ENCODE measurements at places on chromosomes 6 and 20.

- DNase-seq, result no peak
Measured at GRCh38 chr6:106972500-106972899, 2.0 kb downstream of the CD24 start.

DNA sequence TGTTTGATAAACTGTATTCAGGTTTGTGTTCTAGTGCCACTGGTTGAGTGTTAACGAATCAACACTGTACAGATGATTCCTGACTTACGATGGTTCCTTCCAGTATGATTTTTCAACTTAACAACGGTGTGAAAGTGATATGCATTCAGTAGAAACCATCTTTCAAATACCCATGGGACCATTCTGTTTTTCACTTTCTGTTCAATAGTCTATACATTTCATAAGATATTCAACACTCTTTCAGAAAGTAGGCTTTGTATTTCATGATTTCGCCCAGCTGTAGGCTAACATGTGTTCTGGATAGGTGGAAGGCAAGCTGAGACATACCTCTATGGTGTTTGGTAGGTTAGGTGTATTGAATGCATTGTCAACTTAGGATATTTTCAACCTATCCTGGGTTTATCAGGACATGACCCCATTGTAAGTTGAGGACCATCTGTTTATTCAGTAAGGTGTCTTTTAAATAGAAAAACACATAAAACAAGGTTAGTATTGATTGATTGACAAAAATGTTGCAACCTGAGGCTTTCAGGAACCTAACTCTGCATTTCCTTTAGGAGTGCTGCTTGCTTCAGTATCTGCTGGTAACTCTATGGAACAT, 32.3 kb downstream of the SYNJ2 start:
- no peak for DNase-seq

GRCh38 chr6:133128191-133128590, 113.0 kb upstream of the EYA4 start:
- DNase-seq, result no peak

DNA sequence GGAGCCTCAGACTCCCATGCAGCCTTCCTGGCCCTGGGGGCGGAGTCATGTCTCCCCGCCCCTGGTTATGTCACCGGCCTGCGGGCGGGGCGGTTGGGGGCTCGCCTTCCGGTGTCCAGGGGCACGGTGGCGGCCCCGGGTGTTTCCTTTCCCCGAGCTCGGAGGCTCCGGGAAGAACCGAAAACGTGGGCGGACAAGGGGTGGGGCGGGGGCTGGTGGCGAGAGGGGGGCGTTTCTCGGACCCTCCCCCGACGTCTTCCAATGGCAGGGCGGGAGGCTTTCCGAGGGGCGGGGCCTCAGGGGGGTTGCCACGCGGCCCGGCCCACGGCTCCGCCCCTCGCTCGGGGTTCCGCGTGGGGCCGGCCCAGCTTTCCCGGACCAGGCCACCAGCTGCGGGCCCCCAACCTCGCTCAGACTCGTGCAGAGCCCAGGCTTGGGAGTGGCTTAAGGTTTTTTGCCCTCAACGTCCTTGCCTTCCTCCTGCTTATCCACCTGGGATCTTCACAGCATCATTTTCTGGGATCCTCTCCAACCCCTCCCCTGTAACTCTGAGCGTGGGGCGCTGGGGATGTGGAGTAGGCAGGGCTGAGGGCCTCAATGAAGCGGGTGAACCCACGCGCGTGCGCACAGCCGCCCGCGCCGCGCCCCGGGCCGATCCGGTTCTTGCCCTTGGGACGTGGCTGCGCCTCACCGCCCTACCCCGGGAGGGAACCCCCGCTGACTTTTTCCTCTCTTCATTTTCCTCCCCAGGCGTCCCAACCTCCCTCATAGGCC, 2.1 kb upstream of the NRN1 start:
- DNase-seq, result no peak

DNA sequence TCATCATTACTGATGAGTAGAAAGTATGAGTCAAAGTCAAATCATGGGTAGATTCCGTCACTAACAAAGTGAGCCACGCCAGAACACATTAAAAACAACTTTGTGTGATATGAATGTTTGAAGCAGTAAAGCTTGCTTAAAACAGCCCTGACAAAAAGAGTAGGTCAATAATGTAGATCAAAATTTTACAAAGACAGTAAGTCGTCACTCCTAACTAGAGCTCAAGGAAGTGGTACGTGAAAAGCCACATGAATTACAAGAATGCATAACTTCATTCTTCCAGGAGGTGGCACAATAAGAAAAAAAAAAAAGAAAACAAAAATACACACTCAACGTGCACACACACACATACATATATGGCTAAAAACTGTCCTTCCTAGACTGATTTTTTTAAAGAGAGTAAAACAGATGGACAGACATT, 69.9 kb downstream of the HACE1 start:
- DNase-seq, result no peak

GRCh38 chr20:47125508-47125757, 230.8 kb downstream of the EYA2 start:
- DNase-seq, result no peak

DNA sequence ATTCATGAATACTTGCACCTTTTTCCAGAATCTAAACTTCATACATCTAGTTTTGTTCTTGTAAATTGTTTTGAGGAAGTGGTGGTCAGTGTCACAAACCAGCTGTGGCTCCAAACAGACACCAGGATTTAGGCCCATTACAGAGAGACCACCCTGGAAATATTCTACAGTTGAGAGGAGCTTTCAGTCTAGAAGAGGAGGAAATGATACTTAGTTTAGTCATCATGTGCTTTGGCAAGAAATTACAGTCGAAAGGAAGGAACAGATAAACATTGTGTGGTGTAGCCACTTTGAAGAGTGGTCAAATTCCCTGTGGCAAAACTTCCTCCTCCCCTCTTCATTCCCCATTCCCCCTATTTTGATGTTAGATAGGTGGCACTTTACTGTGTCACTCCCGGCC, 15.7 kb downstream of the DCBLD1 start:
- no peak for DNase-seq

DNA sequence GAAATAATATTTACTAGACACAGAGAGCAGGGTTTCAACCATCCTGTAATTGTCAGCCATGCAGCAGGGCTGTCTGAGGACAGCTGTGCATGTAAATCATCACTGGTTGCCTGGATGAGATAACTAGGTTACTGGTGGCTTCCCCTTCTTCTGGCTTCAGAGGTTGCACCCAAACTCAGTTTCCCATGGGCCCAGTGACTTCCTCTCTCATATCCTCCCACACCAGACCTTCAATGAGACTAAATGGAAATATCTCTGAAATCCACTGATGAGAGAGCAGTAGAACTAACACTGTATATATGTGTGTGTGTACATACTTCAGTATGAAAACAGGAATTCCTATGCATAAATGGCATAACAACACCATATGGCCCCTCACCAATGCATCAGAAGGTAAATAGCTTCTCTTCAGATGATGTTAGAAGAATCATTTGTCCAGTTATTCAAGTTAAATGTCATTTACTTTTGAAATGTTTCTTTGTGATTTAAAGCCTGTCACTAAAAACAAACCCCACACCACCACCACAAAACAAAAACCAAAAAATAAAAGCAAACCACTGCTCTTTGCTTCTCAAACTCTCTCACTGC, 51.0 kb upstream of the IL20RA start:
- no peak for DNase-seq

- no peak for DNase-seq
Measured at GRCh38 chr6:121522265-121522664, 86.8 kb downstream of the GJA1 start.

DNA sequence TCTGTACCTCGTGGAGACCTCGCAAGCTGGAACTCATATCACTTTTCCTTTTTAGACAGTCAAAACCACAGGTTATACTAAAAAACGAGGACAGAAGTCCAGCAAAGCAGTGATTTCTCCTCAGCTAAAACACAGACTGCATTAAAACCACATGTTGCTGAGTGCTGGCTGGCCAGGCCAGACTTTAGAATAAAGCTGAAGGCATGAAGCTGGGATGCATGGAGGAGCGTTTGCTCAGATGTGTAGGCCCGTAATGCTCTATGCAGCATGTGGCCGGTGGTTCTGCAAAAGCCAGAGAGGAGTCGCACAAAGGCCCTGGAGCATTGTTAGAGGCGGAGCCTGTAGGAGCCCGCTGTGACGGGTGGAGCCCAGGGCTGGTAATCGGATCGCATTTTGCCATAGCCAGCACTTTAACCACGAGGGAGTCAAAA, 83.6 kb downstream of the SMOC2 start:
- no peak for DNase-seq

DNA sequence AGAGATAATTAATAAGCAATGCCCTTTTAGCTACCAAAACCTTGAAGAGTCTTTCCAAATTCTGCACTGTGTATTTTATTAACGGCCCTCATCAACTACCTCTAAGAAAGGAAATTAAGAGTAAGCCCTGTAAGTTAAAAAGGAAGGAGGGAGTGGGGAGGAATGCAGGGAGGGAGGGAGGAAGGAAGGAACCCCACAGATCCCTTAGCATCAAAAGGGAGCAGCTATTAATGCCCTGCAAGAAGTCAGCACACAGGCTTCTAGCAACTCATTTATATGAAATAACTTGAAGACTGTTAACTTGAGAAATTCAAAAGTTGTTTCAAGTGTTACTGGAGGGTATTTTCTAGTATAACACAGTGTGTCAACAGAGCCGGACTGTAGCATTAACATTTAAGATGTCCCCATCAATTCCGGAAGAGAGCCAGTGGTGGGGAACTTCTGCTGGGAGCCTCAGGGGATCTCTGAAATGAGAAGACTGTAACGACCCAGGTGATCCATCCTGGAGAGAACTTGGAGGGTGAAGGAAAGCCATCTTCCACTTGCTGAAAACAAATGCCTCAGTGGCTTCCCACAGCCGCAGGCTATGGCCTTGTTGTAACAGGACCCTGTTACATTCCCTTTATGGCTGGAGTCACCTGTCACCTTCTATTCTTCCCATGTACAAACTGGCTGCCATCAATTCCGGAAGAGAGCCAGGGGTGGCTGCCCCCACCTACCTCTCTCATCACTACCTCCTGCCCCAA, 33.2 kb downstream of the SLC22A23 start:
- DNase-seq, result no peak

DNA sequence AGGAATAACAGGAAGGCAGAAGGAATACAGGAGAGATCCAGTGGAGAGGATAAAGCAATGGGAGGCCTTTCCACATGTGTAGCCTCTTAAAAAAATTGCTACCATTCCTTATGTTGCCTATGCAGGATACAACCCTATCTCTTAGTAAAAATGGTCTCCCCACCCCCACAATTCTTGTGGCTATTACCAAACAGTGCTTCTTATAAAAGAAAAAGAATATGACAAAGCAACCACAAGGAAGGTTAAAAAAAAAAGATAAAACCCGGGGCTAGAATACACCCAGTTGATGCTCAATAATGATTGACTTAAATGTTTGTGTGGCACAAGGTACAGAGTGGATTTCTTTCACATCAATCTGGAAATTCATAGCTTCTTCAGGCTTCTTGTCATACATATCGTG, 250.9 kb downstream of the HIVEP2 start:
- no peak for DNase-seq

GRCh38 chr6:45595010-45595851, 217.5 kb upstream of the SUPT3H start:
- DNase-seq, result no peak

- no peak for DNase-seq
Measured at GRCh38 chr20:61861054-61861841, 204.4 kb downstream of the TAF4 start.

DNA sequence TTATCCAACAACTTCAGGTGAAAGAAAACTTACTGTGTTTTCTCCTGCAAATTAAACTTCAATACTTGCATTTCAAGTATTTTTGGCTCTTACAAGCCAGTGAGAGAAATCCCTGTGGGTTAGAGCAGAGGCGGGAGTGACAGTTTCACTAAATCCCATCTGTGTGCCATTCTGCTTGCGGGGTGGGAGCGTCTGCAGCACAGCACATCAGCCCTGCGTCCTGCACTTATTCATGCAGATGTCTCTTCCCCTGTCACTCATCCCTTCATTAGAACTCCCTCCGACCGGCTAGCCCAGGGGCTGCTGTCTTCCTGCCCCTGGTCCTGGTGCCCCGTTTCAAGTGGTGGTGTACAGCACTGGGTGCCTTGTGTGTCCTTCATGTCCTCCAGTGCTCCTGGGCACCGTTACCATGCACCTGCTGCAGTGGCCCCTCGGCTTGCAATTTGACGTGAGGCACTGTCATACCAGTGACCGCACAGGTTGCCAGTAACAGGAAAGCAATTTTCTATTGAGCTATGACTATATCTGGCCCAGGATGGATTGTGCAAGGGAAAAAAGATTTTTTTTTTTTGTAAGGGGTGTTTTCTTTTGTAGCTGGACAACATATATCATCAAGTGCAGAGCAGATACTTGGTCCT, 59.4 kb downstream of the INSM1 start:
- DNase-seq, result no peak

DNA sequence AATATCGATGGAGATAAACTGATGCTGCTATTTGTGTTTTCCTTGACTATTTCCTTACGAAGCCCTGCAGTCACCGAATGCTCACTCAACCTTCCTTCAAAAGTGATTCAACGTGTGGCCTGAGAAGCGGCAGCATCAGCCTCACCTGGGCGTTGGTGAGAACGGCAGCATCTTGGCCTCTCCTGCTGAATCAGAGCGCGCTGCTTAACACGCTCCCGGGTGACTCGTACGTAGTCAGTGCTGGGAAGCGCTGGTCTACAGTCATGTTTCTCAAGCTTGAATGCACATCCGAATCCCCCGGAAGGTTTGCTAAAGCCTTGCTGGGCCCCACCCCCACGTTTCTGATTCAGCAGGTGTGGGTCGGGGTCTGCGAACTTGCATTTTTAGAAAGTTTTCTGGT, 214.1 kb upstream of the RREB1 start:
- DNase-seq, result no peak

DNA sequence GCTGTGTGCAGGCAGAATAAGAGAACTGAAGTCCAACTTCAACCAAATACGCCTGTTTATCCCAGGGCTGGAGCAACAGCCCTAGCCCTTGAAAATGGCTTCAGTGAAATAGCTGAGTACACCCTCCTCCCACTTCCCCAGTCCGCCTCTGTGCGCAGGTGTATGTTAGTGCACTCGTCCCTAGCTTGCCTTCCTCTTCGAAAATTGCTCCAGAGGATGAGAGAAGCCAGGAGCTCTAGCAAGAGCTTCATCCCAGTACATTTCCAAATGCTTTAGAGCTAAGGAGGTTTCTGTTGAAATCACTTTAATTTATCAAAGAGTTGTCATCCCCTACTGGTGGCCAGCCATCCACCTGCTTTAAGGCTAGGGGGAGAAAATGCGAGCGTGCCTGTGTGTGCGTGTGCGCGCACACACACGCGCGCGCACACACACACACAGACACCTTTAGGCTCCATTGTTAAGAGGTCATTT, 5.4 kb upstream of the POU3F2 start:
- DNase-seq, result no peak

DNA sequence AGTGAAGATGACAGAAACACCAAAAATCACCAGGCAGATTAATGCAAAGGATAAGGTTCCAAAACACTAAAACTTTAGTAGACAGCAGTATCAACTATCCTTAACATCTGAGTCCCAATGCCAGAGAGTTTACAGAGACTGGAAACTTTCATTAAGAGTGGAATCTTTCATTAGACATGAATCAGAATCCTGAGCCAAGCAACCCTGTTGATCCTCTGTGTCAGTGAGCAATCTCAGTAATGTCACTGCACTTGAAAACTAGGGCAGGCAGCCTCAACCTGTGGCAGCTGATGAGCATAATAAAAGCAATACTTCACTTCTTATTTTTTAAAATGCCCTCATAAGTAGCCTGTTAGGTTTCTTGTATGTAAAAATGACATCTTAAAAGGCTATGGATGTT, 252.8 kb upstream of the PLN start:
- DNase-seq, result no peak
